ENCODE measurements at places on chromosomes 5 and 9. TPM values are rescaled to one million over a fixed set of nuclear protein-coding genes. Genes with fewer than 3 reads are reported as not detected.

Gene IRX4
- total RNA-seq: not detected

Gene BSPRY
- total RNA-seq: 0.64 TPM

DNA sequence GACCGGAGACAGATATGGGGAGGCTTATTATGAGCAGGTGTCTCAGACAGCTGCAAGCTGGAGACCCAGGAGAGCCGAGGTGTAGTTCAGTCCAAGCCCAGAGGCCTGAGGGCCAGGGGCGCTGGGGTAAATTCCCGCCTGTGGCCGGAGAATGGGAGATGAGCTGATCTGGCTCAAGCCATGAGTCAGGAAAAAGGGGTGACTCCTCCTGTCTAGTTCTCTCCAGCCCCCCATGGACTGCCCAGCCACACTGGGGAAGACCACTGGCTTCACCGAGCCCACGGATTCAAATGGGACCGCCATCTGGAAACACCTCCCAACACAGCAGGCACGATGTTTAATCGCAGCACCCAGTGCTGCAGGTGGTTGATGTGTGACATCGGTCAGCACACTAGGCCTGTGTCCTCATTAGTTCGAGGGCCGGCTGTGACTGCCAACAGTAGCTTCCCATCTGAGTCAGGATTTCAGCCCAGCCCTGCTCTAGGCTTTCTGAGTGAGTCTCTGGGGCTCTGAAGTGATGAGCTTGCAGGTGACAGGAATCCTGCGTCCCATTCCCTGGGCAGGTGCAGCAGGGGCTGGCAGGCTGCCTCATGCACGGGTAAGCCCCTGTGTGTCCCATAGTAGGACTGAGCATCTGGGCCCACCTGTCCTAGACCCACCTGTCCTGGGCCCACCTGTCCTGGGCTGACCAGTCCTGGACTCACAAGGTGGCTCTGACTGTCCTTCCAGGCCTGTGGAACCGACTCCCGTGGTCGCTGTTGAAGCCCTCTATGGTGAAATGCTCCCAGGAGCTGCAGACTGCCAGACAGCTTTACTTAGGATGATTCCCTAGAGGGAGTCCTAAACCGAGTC lies 49.7 kb downstream of the AHRR start:
- DNase-seq: no peak

DNA sequence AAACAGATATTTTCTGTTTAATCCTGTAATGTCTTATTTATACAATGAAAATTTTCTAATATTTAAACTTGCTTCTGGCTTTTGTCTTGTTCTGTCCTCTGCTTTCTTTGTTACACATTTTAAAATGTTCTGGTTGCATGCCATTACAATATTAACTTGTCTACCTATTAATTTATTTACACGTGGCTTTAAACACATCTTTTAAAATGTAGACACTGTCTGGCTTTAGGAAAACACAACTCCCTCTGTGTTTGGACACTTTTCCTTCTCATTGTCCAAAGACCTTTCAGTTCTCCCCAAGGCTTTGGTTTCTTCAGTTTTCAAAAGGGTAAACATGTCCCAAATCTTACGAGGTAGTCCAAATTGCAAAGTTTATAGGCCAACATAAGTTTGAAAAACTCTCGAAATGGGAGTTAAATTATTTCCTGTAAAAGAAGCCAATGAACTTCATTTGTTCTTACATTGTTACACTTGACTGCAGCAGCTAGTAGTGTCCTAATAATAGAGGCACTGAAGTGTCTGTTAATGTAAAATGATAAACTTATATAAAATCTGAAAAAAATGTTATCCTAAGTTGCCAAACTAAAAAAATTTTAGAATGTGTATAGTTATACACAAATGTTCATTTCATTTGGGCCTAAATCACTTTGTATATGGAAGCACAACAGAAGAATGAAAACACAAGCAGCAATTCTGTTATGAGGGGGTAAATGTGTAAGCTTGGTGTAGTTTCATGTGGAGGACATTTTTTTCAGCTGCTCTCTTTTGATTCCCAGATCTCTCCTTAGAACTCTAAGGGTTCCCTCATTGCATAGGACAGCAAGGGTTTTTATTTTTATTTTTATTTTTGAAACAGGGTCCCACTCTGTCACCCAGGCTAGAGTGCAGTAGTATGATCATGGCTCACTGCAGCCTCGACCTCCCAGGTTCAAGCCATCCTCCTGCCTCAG lies 53.8 kb downstream of the ALDH1A1 start:
- no peak for DNase-seq

Data from G401 (cell line).